ENCODE measurements at places on chromosomes 5 and 9.

DNA sequence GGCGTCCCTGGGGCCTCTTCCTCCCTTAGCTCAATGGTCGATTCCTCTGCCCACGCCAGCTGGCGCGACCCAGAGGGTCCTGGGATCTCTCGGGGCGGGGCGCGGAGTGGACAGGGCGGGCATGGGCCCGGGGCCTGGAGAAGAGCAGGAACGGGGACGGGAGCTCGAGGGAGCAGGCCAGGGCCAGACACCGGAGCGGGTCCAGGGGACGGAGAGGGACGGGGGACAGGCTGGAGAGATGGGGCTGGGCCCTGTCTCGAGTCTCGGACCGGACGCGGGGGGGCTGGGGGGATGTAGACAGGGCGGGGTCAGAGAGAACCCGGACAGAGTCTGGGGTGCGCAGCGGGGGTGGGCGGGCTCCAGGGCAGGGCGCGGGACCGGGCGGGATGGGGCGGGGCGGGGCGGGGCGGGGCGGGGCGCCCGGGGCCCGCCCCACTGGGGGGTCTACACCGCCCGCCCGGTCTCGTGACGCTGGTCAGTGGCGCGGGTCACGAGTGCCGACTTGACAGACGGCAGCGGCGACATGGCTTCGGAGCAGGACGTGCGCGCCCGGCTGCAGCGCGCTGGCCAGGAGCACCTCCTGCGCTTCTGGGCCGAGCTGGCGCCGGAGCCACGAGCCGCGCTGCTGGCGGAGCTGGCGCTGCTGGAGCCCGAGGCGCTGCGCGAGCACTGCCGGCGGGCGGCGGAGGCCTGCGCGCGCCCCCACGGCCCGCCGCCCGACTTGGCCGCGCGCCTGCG, at the start of gene UAP1L1:
Gene UAP1L1 (plus strand): TSS at position 508 of the 738 bp plus-strand sequence. CDS start 16 bp downstream, at position 524.
- DNase-seq = peak; percentile 39

GRCh38 chr9:29753638-29754037, 2180.4 kb upstream of the C9orf72 start:
- DNase-seq = no peak

DNA sequence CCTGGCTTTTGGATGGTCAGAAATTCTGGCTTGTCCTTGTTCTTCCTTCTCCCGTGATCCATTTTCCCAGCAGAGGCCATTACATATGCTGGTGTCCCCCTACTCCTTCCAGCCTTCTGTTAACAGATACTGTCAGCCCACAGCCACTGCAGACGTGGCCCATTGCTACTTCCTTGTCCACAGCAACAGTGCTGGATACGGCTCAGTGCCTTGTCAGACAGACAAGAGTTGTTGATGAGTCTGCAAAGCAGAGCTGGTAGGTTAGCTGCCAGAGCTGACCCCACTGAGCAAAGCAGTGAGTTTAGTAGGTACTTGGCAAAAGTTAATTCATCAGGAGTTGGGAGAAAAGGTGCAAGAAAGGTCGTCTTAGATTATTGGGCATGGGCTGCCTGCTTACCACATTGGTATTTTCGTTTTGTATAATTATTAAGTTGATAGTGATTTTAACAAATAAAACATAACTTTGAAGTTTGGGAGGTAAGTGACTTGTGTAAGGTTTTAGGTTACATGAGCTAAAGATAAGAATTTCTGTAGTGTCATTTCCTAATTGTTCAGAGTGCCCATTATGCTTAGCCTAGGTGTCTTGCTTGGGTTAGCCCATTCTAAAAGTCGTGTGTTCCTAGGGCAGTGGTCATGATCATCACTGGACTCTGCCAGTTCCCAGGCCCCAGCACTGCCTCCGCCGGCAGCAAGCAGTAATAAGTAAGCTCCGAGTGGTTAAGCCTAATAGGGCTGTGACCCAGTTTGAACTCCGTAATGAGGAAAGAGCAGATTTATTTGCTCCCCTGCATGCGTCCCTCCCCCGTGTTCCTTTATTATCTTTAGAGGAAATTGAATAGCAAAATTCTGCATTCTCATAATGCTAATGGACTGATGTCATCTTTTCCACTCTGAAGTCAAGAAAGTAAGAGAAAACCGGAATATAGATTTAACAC, 292.0 kb downstream of the FANCC start:
- DNase-seq = peak; percentile 96

GRCh38 chr9:134434894-134435506, 108.7 kb downstream of the RXRA start:
- peak; percentile 96 for DNase-seq

GRCh38 chr5:108788142-108788541, 40.4 kb downstream of the FER start:
- peak; percentile 16 for DNase-seq

DNA sequence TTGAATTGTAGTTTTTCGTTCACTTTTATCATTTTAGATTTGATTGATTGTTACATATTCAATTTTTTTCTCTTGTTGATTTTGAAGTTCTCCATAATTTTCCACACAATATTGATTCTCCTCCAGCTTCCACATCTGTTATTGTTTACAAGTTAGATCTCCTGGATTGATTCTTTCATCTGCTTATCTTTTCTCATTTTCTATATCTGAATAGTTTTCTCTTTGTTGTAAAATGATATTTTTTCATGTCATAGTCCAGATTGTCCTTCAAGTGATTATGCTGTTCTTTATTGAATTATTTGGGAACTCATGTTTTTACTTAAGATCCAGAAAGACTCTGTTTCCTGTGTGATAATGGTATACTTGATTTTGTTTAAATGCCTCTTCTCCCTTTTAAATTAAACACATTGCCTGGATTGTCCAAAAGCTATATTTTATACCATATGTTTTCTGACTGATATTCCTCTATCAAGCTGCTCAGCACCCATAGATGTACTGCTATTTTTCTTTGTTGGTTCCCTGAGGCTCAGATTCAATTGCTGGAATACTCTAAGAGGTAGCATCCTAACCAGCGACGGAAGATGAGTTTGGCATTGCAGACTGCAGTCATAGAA, 206.6 kb upstream of the PRR16 start:
- no peak for DNase-seq

GRCh38 chr5:44242791-44243190, 146.4 kb downstream of the FGF10 start:
- DNase-seq = no peak

DNA sequence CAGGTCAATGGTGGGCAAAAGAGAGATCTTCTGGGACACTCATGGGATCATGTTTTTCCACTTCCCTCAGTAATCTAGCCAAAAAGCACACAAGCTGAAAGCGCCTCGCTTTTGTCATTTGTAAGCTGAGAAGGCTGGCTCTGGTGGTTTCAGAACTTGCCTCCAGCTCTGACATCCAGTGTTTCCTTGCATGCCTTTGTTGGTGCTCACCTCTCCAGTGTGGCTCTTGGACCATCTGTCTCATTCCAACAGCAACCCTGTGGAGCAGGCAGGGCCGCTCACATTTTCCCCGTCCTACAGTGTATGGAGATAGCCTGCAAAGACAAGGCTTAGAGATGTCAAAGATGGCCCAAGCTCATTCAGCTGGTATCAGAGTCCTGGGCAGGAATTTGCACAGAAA, 160.8 kb upstream of the KLF4 start:
- peak; percentile 40 for DNase-seq

DNA sequence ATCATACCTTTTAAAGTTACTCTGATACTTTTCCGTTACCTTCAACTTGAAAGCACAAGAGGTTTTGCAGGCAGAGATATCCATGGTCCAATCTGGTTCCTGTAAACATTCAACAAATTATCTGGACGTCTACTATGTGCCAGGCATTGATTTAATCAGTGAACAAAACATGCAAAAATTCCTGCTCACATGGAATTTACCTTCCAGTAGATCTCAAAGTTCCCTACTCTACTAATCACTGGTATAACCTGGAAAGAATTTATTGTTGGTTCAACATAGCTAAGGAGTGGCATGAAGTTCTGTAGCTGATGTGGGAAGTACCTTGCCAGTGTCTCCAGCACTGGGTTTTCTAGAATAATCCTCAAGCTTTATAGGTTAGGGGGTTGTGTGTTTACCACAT, 9.8 kb downstream of the OCLN start:
- DNase-seq = no peak

GRCh38 chr5:141040093-141040770, 10.9 kb upstream of the PCDHB1 start:
- DNase-seq = peak; percentile 5

DNA sequence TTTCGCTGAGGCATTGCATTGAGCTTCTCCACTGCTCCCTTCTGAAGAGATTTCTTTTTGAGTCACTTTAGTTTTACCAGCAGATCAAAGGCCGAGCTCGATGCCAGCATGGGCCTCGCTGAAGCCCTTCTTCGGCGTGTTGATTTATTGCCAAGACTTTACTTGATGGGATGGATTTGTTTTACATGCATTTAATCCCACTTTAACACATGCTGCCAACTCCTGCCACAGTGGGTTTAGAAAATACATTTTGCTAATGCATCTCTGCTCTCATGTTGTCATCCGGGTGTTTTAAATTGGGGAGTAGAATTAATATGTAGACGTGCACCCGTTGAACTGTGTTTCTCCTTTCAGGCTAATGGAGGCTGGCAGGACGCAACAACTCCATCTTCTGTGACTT, 218.3 kb downstream of the PBX3 start:
- no peak for DNase-seq

GRCh38 chr5:158777647-158778350, 321.9 kb downstream of the EBF1 start:
- no peak for DNase-seq

DNA sequence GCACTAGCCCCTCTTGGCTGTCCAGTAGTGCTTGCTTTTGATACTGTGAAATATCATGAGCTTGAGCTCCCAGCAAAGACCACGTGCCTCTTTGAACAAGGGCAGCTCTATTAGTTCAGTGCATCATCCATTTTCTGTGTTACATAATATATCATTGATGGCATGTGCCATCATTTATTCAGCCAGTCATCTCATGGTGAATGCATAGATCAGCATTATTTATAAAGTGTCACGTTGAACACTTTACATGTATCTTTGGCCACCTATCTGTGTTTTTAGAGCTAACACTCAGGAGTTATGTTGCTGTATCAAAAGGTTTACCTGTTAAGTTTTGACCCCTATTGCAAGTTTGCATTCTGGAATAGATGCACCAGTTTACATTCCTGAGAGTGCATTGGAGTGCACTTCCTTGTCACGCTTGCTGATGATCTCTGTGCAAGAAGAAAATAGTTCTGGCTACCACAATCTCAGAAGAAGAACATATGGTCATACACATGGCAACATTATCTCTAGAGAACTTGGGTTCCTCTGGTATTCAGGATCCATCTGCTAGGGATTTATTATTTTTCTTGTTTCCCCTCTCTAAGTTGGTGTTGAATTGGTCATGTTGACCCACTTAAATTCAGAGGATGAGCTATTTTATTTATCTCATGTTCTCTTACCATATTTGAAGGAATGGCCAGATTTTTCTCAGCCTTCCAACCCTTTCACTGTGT, 120.9 kb downstream of the SH3GL2 start:
- no peak for DNase-seq

DNA sequence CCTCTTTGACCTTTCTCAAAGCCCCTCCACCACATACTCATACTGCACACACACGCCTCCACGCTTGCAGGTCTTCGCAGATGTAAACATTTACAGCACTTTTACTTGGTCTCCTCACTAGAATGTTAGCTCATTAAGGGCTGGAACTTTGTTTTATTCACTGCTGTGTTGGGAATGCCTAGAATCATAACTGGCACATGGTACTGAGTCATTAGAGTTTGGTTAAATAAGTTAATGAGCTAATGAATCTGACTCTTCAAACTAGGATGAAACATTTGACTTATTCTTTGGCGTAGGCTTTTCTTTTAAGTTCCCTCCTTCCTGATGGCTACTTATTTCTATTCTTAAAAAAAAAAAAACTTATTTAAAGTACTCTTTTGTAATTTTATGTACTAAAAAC, 28.9 kb downstream of the MAN2A1 start:
- DNase-seq = no peak

- DNase-seq = peak; percentile 80
Measured at GRCh38 chr9:83231039-83231438, 168.1 kb upstream of the RASEF start.
